ENCODE measurements at places on chromosomes 7 and 10. TPM values are rescaled to one million over a fixed set of nuclear protein-coding genes. Genes with fewer than 3 reads are reported as not detected.

Gene OPTN
- 90.6 TPM for total RNA-seq

Gene CALHM3
- total RNA-seq, result not detected

Gene ARL3
- total RNA-seq, result 20.3 TPM

Gene RSPH10B2
- total RNA-seq, result 1.0 TPM
